ENCODE measurements at places on chromosomes 1 and 21.

DNA sequence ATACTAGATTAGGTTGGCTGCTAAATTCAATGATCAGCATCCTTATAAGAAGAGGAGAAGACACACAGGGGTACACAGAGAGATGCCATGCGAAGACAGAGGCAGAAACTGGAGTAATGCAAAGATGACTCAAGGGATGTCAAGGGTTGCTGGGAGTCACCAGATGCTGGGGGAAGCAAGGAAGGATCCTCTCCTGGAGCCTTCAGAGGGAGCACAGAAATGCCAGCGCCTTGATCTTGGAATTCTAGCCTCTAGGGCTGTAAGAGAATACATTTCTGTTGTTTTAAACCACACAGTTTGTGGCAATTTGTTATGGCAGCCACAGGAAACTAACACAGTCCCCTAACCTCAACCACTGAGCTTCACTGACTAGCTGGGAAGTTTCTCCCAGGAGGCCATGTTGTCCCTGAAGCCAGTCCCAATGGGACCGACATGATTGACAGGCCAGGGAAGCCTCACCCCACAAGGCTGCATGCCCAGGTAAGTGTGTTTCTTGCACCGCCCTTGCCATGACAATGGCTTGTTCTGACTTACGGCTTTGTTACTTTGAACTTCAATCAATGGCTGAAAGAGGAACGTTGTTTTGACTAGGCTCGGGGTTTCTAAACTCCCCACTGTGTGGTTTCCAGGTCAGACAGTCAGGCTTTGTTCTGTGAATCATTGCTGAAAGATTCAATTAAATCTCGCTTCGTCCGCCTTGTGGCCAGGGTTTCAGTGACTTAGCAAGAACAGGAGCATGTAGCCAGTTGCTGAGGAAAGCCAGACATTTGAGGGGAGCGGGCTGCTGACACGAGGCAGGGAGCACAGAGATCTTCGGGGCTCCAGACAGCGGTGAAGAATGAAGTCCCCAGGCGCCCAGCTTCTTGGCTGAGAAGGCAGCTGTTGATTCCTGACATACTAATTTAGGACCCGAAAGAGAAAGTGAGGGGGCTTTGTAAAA, 62.3 kb downstream of the RUNX1 start:
- DNase-seq: peak; percentile 17

DNA sequence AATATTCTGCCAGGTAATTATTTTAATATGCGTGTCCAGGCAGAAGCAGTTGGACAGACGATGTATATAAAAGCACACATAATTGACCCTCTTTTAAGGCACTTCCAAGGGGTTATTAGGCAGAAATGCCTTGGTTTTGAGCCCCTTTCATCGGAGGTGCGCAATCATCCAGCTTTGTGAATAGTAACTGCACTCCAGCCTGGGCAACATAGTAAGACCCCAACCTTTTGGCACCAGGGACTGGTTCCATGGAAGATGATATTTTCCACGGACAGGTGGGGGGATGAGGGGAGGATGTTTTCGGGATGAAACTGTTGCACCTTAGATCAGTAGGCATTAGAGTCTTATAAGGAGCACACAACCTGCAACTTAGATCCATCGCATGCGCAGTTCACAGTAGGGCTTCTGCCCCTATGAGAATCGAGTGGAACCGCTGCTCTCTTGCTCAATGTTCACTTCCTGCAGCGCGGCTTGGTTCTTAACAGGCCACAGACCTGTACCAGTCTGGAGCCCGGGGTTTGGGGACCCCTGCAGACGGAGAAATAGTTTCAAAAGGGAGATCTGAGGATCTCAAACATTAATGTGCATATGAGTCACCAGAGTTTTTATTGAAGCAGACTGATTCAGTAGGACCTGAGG, 1.8 kb upstream of the MCOLN2 start:
- no peak for DNase-seq

- DNase-seq: no peak
These were observed 23.9 kb downstream of the CTNNBIP1 start for GRCh38 chr1:9886092-9886742.

GRCh38 chr21:26534517-26534916, 38.6 kb downstream of the CYYR1 start:
- no peak for DNase-seq

GRCh38 chr1:90964444-90965035, 57.3 kb downstream of the ZNF644 start:
- peak; percentile 6 for DNase-seq

GRCh38 chr21:35354078-35354477, 305.0 kb upstream of the RUNX1 start:
- no peak for DNase-seq

GRCh38 chr1:34371829-34372532, 195.3 kb downstream of the C1orf94 start:
- no peak for DNase-seq

- DNase-seq: no peak
These were observed 158.9 kb upstream of the COA6 start for GRCh38 chr1:234214129-234214910.

- DNase-seq: no peak
These were observed 64.8 kb downstream of the PIK3R3 start for GRCh38 chr1:46067652-46068051.

GRCh38 chr21:46557919-46558392, 46.9 kb downstream of the S100B start:
- no peak for DNase-seq

- no peak for DNase-seq
These were observed 10.9 kb upstream of the COA7 start for GRCh38 chr1:52709016-52709415.

GRCh38 chr1:149993181-149993580, 17.3 kb downstream of the OTUD7B start:
- DNase-seq: no peak

- no peak for DNase-seq
These were observed 128.6 kb downstream of the LHX4 start for GRCh38 chr1:180358649-180359048.

- no peak for DNase-seq
These were observed 10.3 kb downstream of the NFIA start for GRCh38 chr1:61092642-61093041.

DNA sequence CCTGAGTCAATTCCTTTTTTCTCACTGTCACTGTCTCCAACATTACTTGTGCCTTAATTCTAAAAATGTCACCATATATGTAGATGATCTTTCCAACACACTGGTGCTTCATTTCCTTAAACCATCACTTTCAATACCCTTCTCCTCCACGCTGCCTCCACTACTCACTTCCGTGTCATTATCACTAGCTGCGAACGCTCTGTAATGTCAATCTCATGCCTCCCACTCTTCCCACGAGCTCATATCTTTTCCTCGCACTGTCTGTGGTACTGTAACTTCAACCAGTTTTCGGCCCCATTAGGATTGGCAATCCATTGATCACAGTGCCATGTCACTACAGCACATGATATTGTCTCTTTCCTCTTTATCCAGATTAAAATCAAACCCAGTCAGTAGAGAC, 61.6 kb downstream of the PLD5 start:
- DNase-seq: no peak

GRCh38 chr1:212062832-212063438, 27.4 kb downstream of the DTL start:
- DNase-seq: peak; percentile 44

Data from fibroblast of gingiva (primary cell).